ENCODE measurements at places on chromosomes 12 and 14.
A peak's percentile ranks its signal among the peaks of the same experiment; 100 is the strongest.

GRCh38 chr14:58501214-58501816 is 73.8 kb downstream of the KIAA0586 start:
- DNase-seq, result peak; percentile 40

DNA sequence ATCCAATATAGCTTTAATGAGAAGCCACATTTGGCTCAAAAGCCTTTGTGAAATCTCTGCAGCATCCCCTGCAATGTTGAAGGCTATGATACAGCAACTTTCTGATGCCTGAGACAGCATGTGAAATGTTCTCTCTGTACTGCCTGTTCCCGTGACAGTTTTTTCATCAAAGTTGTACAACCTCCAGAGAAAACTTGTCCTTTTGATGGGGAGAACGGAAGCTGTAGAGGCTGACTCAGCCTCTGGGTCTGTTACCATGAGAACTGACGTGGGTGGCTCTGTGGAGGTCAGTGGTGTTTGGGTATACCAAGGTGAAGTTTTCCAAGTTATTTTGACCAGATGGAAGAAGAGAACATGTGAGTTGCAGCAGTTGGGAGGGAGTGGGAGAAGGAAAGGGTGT is 17.0 kb downstream of the SLC4A8 start:
- DNase-seq, result peak; percentile 6

GRCh38 chr14:93114068-93114710 is 1.5 kb downstream of the ITPK1 start:
- no peak for DNase-seq

DNA sequence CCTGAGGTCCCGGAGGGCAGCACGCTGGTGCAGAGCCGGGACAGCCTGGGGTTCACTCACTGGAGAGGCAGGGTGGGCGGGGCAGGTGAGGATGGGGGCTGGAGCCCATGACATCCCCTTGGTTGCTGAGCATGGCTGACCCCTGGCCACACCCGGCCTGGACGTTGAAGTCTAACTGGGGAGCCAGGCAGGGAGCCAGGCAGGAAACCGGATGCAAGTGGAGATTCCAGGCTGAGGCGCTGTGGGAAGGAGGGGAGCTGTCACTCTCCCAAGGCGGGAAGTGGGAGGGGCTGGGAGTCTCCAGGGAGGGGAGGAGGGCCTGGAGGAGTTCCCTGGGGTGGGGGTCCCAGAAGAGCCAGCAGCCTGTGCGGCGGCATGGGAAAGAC is 7.7 kb upstream of the INF2 start:
- no peak for DNase-seq

- DNase-seq, result no peak
These were observed 4.0 kb downstream of the TBX3 start for GRCh38 chr12:114679942-114680341.

DNA sequence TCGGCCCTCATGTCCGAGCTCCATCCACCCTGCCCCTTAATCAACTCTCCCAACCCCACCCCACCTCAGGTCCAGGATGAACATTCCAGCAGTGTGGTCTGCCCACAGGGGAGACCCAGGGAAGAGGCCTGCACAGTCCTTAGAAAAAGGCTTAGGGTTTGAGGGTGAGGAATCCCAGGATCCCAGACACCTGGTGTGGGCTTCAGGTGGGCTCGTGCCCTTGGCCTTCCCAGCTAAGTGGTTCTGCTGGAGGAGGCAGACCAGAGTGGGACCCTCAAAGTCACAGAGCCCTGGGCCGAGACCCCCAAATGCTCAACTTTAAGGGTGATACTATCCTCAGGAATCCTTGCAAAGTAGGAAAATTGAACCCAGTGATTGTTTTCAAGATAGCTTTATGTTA is 25.4 kb upstream of the PPP2R5C start:
- DNase-seq, result no peak

DNA sequence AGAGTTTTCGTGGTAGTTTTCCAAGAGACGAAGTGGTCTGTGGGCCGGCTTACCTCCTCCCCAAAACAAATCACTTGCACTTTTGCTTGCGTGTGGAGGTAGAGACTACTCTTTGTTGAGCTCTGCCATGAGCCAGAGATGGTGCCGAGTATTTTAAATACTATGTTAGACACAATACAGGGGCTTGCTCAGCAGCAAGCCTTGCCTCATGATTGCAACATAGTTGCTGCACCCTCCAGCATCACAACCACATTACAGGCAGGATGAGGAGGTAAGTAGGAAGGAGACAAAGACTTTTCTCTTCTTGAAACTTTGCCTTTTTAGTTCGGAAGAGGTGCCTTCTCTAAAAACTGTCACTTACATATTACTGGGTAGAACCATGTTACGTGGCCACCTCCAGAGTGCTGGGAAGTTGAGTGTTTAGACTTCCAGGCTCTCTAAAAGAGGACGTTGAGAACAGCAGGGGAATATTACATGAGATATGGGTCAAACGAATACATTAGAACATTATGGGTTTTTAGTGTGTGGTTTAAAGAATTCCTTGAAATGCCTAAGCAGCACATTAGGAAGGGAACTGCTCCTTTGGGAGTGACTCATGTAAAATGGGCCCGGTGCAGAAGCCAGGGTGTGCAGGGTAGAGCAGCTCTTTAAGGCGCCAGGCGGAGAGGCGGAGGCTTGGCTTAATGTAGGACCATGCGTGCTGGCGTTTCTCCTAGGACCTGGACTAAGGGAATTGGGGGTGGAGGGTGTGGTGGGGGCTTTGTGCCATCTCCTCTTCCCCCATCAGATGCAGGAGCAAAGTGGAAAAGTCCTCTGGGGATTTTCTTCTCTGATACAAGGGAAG is 110.6 kb upstream of the PRMT8 start:
- DNase-seq, result no peak

DNA sequence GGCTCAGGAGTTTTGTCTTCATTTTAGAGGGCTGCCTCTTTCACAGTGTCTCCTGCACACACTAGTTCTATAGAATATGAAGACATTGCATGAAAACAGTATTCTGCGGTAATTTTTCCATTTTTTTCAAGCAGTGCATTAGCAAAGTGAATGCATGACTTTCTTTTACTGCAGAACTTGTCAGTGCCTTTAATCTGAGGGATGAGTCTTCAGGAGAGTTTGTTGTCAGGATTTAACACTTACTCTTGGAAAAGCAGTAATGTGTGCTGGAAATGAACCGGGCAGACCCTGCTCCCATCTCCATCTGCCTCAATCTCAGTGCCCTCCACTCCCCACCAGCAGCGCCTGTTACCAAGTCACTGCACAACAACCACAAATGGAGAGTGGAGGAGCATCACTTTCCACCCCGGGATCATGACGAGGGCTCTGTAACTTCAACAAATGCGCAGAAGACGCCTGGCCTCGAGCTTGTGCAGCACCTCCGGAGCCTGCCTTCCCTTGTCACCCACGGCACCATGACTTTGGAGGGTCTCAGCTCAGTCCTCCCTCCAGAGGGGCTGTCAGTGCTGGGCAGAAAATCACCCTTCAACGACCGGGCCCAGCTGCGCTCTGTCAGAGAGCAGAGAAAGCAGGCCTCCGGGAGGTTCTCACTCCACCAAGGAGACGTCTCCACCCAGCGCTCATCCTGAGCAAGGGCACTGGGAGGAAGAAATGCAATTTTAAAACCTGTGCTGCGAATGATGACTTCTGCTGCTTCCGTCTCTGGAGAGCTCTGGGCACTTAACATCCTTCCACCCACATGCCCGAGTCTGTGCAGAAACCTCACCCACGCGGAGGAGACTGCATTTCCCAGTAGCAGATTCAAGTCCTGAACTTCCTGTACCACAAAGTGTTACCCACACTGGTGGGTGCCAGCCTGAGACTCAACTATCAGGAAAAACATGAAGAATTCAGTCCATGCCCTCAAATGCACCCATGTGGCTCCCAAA is 255.7 kb downstream of the ADGRD1 start:
- DNase-seq, result no peak

DNA sequence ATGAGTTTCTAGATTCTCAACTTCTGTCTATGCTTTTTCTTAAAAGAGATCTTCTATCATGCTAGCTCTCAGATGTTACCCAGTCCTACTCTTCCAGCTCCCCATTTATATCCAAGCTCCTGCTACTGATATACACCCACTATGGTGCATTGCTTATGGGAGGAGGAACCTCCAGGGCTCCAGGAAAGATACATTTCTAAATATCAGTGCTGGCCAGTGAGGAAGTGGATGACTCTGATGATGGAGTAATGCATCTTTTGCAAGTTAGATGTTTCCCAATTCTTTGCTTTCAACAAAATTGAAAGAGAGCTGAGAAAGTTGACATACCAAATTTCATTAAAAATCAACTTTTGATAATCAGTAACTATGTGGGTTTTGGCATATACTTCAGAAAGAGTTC is 105.7 kb upstream of the RESF1 start:
- DNase-seq, result no peak

- no peak for DNase-seq
These were observed 232.4 kb upstream of the SFSWAP start for GRCh38 chr12:131478468-131478867.

- no peak for DNase-seq
These were observed 148.4 kb upstream of the FKBP4 start for GRCh38 chr12:2646341-2646740.

DNA sequence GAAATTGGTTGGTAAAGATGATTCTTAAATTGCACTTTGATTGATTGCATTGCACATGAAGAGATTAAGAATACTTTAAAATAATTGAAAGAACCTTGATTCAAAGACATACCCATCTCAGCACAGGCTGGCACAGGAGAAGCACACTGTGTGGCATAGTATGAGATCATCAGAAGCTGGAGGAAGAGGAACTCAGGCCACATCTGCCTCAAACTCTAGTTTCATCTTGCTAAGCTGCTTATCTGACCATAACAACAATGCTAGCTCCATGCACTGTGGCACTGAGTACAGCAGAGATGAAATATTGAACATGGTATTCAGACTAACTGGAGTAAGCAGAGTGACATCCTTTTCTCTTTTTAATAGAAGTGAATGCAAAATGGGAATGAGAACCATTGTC is 99.1 kb downstream of the TBC1D30 start:
- DNase-seq, result no peak

- no peak for DNase-seq
These were observed 942 bp downstream of the SYT1 start for GRCh38 chr12:78865516-78865915.

DNA sequence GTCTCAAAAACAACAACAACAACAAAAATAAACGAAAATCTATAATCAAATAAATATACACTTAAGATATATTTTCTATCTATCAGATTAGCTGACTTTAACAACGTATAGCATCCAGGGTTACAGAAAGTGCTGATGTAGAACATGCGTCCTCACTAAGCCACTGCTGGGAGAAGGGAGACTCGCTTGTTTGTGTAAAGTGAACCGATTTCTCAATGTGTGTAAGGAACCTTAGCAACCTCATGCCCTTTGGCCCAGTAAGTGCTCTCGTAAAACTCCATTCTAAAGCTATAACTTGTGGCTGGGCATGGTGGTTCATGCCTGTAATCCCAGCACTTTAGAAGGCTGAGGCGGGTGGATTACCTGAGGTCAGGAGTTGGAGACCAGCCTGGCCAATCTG is 23.8 kb downstream of the NFKBIA start:
- DNase-seq, result no peak

- DNase-seq, result no peak
These were observed 142.0 kb downstream of the PLXNC1 start for GRCh38 chr12:94290353-94290752.

GRCh38 chr12:75955251-75955650 is 76.3 kb downstream of the PHLDA1 start:
- no peak for DNase-seq

DNA sequence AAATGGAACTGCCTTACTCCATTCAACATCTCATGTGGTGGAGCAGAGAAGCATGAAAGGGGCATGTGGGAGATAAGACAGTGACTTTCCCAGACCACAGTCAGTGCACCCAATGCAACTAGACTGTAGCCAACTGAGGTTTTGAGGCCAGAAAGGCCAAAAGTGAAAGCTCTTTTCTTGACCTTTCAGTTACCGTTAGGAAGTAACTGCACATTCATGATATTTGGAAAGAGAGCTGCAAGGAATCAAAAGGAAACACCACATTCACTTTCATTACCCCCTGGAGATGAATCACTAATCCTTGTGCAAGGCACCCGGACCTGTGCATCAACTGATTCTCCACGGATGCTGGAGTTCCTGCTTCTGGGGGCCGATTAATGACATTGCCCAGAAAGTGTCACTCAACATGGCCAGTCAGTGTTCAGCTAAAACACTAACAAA is 72.9 kb upstream of the ELK3 start:
- DNase-seq, result no peak

GRCh38 chr14:37428954-37429353 is 166.1 kb downstream of the FOXA1 start:
- no peak for DNase-seq

DNA sequence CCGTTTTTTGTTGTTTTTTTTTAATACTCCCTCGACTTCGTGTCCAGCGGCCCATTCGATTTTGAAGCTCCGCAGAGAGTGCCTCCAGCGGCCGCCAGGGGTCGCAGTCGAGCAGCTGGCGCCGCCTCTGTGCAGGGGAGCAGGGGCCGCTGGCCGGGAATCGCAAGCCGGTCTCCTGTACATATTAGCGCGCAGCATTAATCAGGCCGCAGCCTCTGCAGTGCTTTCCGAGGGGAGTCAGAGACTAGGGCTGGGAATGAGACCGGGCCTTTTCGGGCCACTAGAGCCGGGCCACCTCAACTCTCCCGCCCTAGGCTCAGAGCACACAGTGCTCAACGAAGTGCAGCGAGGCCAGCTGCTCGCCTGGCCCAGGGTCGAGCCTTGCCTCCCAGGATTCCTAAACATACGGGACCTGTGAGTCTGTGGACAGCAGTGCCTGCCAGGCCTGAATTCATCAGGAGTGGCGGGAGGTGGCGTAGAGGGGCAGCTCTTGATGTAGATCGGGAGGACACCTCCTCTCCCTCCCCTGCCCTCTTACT is 81.8 kb downstream of the EMP1 start:
- peak; percentile 65 for DNase-seq

All from CD4-positive, alpha-beta T cell treated with Interleukin-6 for 4 hours (primary cell).